Fibroblast of upper back skin (primary cell): ENCODE measurements at places on chromosomes 11 and 22.

- DNase-seq: no peak
Measured at GRCh38 chr22:40025856-40026255, 31.1 kb downstream of the FAM83F start.

DNA sequence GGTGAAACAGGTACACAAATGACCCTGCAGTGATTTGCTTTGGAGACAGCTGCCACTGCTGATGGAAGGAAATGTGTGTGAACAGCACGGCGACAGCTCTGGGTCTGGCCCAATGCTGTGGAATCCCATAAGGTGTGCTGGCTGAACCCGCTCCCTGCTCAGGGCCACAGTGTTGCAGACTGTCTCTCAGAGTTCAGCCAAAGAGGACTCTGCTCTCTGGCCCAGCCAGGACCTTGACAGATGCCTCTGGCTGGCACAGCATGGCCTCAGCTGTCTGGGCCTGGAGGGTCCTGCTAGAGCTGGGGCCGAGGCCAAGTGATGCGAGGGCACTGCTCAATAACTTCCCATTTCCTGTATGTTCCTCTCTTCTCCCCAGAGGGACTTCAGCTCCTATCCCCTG lies 5.3 kb upstream of the ABCC8 start:
- no peak for DNase-seq

GRCh38 chr11:6458352-6459098 lies 15.2 kb downstream of the TRIM3 start:
- no peak for DNase-seq

DNA sequence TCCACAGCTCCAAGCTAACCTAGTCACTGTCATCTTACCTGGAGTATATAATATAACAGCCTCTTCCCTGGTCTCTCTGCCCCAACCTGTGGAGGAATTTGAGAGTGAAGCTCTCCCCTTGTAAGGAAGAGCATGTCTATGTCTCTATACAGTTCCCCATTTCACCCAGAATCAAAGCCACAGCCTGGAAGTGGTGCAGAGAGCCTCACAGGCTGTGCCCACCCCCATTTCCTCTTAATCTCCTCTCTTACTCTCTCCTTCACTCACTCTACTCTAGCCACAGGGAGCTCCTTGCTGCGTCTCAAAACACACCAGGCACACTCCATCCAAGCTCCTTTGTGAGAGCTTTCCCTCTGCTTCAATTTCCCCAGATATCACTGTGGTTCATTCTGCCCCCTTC lies 302.5 kb upstream of the ISX start:
- no peak for DNase-seq

- no peak for DNase-seq
Measured at GRCh38 chr11:124889191-124890091, 8.2 kb downstream of the ROBO4 start.

DNA sequence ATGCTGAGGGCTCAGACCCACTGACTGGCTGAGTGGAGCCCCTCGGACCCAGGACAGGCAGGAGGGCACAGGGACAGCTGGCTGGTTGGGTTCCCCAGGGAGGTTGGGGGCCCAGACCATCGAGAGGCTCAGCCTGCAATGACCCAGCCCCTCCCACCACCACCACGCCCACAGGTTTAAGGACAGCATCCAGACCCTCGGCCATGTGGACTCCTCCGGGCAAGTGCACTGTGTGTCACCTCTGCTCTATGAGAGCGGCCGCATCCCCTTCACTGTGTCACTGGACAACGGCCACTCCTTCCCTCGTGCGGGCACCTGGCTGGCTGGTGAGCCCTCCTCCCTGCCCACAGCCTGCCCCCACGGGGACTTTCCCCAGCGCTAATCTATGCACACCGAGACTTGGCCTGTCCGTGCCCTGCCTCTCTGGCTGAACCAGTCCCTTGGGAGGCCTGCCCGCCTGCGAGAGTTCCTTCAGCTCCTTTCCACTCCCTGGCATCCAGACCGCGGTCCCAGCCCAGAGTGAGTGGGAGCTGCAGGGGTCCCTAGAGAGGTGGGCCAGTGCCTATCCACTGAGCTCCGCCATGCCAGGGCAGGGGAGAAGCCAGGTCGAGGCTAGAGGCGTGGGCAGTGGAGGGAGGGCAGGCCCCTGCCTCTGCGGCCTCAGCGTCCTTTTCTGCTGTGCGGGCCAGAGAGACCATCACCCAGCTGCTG lies 2.2 kb downstream of the SUSD2 start:
- no peak for DNase-seq

GRCh38 chr11:35151241-35151640 lies 12.3 kb downstream of the CD44 start:
- DNase-seq: no peak

- peak; percentile 35 for DNase-seq
Measured at GRCh38 chr11:33444835-33445594, 187.8 kb downstream of the HIPK3 start.

DNA sequence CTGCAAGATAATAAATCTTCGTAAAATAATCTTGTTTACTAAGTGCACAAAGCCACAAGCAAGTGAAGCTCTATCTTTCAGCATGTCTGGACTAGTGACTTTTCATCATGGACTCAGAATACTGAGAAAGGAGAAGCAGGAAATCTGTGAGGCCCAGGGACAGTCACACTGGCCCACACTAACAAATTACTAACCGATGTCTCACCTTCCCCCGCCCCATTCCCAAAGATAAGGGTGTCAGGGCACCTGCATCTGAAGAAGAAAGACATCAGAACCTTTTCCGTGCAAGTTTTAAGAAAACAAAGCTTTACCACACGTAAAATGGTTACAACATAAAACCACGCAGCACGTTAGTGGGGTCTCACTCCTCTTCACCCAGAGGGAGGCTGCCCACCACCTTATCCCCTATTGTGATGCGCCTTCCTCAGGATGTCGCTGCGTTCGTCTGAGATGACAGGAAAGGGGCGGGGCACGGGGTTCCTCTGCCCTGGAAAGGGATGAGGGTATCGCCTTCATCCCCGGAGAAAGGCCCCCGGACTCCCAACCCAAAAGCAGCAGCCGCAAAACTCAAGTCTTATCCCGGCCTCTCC lies 616 bp downstream of the BTBD10 start:
- peak; percentile 18 for DNase-seq

DNA sequence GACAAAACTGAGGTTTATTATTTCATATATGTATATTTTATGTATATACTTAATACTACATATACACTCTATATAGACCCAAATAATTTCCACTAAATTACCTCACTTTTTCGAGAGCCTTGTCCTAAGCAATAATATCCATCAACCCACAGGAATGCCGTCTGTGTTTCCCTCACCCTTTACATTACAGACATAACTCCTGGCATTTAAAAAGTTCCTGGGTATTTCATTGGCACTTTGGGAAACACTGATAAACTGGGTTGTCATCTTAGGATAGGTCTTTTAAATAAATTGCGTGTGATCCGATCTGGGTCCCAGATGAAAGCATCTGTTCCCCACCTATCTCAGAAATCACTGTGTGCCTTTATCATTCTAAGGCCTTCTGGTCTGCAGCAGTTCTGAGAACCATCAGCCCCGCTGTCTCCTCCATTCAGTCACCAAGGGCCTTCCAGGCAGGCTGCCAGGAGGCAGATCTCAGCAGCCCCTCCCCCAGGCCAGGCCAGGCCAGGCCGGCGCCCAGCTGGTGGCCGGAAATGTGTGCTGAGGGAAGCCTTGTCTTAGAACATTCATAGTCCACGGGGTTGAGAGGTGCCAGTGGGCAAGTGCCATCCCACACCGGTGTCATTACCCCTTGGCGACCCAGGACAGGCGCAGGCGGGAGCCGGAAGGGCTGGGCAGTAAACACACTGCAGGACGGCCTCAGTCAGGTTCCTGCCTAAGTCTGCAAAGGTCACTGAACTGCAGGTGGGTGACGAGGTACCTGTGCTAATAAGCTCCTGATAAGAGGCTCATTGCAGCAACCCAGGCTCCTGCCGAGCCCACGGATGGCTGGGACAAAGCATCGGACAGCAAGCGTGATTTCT lies 3.3 kb downstream of the FGF19 start:
- DNase-seq: peak; percentile 62

GRCh38 chr22:31155422-31155821 lies 4.6 kb upstream of the RNF185 start:
- DNase-seq: peak; percentile 48

- DNase-seq: no peak
Measured at GRCh38 chr11:36928621-36929020, 330.6 kb upstream of the RAG2 start.

- peak; percentile 57 for DNase-seq
Measured at GRCh38 chr11:68383976-68384501, 71.6 kb downstream of the LRP5 start.
